DMS79 treated with DMSO at 0.1 percent for 48 hours (cell line): ENCODE measurements at places on chromosomes 13 and 19.
A peak's percentile ranks its signal among the peaks of the same experiment; 100 is the strongest.

GRCh38 chr13:95713651-95714050 is 36.7 kb downstream of the DNAJC3 start:
- no peak for DNase-seq

- DNase-seq, result no peak
Measured at GRCh38 chr19:825897-826644, 1.6 kb upstream of the AZU1 start.

GRCh38 chr13:39148513-39148961 is 110.3 kb downstream of the NHLRC3 start:
- DNase-seq, result peak; percentile 13

GRCh38 chr13:20291675-20292074 is 59.6 kb upstream of the GJB6 start:
- DNase-seq, result no peak

GRCh38 chr19:30088567-30088966 is 146.5 kb downstream of the URI1 start:
- DNase-seq, result no peak

DNA sequence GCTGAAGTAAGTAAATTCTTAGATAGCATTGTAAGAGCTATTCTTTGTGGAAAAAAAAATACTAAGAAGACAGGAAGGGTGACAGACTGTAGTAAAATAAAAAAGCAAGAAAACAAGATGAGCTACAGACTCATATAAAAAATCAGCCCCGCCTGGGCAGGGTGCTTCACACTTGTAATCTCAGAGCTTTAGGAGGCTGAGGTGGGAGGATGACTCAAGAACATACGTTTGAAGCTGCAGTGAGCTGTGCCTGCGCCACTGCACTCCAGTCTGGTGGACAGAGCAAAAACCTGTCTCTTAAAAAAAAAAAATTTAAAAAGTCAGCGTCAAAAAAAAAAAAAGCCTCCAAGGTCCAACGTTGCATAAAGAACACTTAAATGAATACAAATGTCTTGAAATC is 102.1 kb downstream of the VWA8 start:
- no peak for DNase-seq

DNA sequence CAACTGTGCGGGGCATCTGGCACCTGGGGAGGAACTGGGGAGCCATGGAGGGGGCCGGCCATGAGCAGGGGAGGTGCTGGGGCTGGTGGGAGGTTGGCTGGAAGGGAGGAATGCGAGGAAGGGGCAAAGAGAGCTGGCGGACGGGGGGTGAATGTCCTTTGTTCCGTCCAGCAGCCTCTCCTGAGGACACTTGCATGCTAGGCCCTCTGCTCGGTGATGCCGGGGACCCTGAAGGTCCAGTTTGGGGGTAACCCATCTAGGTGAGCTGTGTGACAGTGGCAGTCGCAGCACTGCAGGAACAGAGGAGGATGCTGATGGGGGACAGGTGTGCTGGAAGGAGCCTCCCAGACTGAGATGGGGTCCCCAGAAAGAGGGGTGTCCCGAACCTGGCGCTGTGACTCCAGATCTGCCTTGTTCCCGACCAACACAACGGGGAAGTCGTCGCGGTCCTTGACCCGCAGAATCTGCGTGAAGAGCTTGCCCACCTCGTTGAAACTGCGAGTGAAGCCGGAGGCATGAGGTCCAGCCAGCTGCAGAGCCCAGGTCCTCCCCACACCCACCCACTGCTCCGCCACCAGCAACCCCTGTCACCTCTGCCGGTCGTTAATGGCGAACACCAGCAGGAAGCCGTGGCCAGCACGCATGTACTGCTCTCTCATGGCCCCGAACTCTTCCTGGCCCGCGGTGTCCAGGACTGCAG is 3.6 kb downstream of the RRAS start:
- no peak for DNase-seq

DNA sequence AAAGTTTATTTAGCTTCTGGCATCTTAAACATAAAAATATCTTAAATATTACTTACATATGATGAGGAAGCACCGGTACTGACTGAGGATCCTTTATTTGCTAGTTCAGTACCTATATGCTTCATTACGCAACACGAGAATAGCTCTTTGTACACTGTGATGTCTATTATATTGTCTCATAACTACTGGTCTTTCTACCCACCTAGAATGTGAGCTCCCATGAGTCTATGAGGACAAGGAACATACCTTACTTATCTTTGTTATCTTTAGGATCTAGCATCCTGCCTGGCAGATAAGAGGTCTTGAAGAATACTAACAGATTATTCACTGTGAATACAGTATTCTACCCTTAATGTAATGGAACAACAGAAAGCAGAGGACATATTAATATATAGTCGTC is 124.9 kb downstream of the DNAJC3 start:
- DNase-seq, result no peak

- DNase-seq, result no peak
Measured at GRCh38 chr13:97386801-97387484, 47.0 kb upstream of the RAP2A start.

DNA sequence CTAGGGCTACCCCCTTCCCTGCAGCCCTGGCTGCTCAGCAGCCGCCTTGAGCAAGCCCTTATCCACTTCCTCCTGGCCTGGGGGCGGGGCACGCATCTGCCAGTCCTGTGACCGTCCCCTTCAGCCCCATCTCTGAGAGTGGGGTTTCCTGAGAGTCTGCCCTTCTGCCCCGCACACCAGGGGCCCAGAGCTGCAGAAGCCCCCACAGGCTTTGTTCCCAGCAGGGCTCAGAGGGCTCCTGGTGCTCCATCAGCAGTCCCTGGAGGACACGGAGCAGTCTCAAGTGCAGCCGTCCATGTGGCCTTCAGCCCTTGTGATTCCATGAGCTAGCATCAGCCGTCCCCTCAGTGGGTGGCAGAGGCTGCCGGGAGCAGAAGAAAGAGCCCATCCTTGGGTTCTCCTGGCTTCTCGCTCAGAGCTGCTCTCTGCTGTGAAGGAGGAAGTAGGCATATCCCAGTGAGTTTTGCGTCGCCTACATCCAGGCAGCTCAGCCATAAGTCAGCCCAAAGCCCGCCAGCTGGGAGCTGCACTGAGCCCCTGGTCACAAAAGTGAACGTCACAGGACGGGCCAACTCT is 16.3 kb downstream of the MYO9B start:
- no peak for DNase-seq

- no peak for DNase-seq
Measured at GRCh38 chr19:10797541-10798256, 38.3 kb downstream of the TMED1 start.

DNA sequence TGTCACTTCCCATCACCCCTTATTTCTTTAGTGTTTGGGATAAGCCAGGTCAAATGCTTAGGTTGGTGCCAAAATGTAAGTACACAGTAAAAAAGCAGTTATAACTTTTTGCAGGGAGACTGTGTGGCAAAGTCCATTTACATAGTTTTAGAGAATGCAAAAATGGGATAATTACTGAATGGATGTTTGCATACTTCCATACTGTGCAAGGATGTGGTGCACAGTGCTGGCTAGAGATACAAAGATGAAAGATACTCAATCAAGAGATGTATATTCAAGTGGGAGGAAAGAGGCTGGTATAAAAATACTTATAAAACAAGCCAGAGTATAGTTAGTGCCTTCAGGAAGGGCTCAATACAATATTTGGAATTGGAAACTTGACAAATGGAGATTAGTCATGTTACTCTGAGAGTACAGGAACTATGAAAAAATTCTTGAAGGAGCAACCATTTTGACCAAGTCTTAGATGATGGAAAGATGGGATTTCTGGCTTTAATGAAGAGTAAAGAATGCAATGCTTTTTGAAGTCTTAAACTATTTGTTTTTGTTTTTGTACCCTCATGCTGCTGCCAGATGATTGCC is 8.0 kb downstream of the PDS5B start:
- no peak for DNase-seq

GRCh38 chr19:15837221-15837731 is 21.8 kb upstream of the OR10H1 start:
- DNase-seq, result peak; percentile 83

DNA sequence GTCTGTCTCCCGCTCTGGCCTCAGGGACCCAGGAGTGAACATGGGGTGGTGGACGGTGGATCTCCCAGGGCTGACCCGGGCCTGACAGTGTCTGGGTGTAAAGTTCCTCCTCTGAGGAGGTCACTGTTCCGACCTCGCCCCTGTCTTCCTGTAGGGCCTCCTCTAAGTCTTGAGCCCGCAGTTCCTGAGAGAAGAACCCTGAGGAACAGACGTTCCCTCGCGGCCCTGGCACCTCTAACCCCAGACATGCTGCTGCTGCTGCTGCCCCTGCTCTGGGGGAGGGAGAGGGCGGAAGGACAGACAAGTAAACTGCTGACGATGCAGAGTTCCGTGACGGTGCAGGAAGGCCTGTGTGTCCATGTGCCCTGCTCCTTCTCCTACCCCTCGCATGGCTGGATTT is at the start of gene SIGLEC9:
TSS of gene SIGLEC9 (plus strand) at position 178 of the 400 bp plus-strand sequence. CDS start at position 247, 69 bp downstream.
- DNase-seq, result no peak

- DNase-seq, result no peak
Measured at GRCh38 chr19:20271215-20271926, 104.4 kb downstream of the ZNF486 start.

DNA sequence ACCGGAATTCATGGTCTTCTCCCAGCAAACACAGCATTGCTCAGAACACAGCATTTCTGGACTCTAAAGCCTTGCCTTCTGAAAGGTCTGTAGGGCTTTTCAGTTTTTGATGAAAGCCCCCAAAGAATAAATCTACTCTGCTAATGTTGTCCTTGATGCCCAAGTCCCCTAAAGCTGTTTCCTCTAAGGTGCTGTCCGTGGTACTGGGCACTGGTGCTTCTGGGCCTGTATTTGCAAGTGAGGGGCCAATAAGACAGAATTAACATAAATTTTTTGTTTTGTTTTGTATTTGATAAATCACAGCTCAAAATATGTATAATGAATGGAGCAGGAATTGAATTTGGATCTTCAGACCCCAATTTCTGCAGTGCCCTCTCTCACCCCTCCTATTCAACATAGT is 12.1 kb upstream of the LGALS13 start:
- DNase-seq, result no peak

GRCh38 chr13:80717776-80718175 is 376.9 kb upstream of the SPRY2 start:
- no peak for DNase-seq

DNA sequence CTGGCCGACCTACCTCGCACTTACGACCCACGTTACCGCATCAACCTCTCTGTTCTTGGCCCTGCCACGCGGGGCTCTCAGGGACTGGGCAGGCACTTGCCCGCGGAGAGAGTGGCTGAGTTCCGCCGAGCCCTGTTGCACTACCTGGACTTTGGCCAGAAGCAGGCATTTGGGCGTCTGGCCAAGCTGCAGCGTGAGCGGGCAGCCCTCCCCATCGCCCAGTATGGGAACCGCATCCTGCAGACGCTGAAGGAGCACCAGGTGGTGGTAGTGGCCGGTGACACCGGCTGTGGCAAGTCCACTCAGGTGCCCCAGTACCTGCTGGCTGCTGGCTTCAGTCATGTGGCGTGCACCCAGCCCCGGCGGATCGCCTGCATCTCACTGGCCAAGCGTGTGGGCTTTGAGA is 4.2 kb downstream of the DHX34 start:
- DNase-seq, result peak; percentile 58

DNA sequence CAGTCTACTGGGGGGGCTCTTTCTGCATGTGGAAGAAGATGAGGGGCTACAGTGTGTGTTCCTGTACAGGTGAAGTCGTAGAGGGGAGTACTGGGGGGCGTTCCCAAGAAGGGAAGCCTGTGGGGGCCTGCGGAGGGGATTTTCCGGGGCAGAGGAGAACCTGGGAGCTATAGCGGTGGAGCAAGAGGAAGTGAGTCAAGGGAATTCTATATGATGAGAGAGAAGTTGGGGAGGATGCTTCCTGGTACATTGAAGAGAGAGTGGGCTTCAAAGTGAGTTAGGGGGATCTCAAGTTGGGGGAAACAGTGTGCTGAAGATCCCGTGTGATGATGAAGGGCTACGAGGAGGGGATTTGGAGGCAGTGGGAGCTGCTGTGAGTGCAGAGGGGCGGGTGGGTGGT is 1.9 kb upstream of the CACNG8 start:
- DNase-seq, result no peak

GRCh38 chr13:27293076-27293691 is 22.6 kb downstream of the RASL11A start:
- no peak for DNase-seq

- no peak for DNase-seq
Measured at GRCh38 chr13:28423010-28423409, 71.9 kb downstream of the FLT1 start.

- DNase-seq, result no peak
Measured at GRCh38 chr13:41701676-41702075, 244.3 kb downstream of the RGCC start.

DNA sequence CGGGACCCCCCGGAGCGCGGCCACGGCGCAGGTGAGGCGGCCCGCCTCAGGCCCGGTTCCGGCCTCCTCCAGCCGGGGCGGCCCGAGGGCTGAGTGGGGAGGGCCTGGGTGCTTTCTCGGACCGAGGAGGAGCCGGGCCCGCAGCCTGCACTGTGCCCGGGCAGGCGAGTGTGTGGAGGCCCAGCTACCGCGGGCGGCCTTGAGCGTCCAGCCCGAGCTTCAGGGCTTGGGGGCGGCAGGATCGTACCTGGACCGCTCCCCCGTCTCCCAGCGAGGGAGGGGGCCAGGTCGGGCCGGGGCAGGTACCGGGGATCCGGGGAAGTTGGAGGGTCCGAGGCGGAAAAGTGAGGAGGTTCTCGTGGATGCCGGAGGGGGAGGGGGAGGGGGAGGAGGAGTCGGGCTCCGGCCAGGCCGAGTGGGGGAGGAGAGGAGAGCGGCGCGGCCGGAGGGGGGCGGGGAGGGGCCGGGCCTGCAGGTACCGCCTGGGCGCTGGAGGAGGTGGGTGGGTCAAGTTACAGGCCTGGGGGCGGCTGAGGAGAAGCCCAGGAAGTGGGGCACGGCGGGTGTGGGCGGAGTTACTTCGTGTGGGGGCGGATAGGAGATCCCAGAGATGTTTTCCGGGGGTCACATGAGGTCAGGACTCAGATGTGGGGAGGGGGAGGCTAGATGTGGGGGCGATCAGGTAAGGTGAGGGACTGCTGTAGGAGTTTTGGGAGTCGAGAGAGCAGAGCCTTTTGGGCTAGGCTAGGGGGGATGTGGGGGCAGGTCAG is 545 bp downstream of the NACC1 start:
- DNase-seq, result peak; percentile 47

GRCh38 chr19:40279761-40280607 is 5.2 kb downstream of the AKT2 start:
- DNase-seq, result no peak

GRCh38 chr19:56732976-56733375 is 61.4 kb upstream of the ZNF835 start:
- no peak for DNase-seq

GRCh38 chr13:34993470-34993869 is 51.4 kb downstream of the NBEA start:
- DNase-seq, result no peak

- DNase-seq, result peak; percentile 12
Measured at GRCh38 chr19:7670150-7670783, 1.4 kb downstream of the RETN start.

- DNase-seq, result no peak
Measured at GRCh38 chr19:15915109-15915508, 17.2 kb upstream of the CYP4F2 start.
